Activated CD4-positive, alpha-beta T cell treated with anti-CD3 and anti-CD28 coated beads for 36 hours (primary cell): ENCODE measurements at places on chromosomes 1 and 21. TPM values are rescaled to one million over a fixed set of nuclear protein-coding genes. Genes with fewer than 3 reads are reported as not detected.

DNA sequence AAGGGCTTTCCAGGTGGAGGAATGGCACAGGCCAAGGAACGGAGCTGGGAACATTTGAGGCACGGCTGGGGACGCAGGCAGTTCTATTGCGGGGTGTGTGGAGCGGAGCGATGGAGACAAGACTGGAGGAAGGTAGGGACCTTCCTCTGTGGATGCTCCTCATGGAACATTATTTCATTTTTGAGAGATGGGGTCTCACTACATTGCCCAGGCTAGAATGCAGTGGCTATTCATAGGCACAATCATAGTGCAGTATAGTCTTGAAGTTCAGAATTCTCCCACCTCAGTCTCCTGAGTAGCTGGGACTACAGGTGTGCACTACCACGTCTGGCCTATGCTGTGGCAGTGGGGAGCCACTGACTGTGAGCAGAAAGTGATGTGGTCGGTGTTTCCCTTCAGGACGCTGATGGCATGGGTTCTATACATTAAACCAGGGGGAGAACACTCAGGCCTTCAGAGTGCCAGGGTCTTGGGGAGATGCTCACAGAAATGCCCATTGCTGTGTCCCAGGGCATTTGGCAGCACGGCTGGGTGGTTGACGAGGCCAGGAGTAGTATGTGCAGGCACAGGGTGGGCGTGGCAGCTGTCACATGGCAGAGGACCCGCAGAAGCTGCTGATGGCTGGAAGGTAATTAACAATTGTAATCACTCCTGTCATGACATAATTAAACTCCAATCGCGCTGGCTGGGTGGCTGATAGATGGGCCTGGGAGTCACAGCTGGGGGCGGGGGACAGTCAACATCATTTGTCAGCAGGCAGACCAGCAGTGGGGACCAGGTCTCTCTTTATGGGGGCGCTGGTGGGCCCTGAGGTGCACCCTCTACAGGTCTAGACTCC, 40.8 kb upstream of the ACOT11 start:
- H3K27ac ChIP-seq, result no peak overlapping the region
- H3K4me1 ChIP-seq, result no peaks in the 10 kb centered on the region
- no peak for DNase-seq
- H3K36me3 ChIP-seq, result no peaks in the 10 kb centered on the region
- no peaks in the 10 kb centered on the region for H3K27me3 ChIP-seq
- H3K4me3 ChIP-seq, result no peak overlapping the region

- H3K27ac ChIP-seq, result peak overlapping the region; percentile 44
- H3K36me3 ChIP-seq, result peaks cover 2% of the 10 kb centered on the region
- H3K27me3 ChIP-seq, result no peaks in the 10 kb centered on the region
- DNase-seq, result no peak
- H3K4me1 ChIP-seq, result peaks cover 50% of the 10 kb centered on the region
- H3K4me3 ChIP-seq, result no peak overlapping the region
Observed at GRCh38 chr1:25661043-25661815, 44.6 kb downstream of the MAN1C1 start.

The IL10 gene
- total RNA-seq, result 1.3 TPM

DNA sequence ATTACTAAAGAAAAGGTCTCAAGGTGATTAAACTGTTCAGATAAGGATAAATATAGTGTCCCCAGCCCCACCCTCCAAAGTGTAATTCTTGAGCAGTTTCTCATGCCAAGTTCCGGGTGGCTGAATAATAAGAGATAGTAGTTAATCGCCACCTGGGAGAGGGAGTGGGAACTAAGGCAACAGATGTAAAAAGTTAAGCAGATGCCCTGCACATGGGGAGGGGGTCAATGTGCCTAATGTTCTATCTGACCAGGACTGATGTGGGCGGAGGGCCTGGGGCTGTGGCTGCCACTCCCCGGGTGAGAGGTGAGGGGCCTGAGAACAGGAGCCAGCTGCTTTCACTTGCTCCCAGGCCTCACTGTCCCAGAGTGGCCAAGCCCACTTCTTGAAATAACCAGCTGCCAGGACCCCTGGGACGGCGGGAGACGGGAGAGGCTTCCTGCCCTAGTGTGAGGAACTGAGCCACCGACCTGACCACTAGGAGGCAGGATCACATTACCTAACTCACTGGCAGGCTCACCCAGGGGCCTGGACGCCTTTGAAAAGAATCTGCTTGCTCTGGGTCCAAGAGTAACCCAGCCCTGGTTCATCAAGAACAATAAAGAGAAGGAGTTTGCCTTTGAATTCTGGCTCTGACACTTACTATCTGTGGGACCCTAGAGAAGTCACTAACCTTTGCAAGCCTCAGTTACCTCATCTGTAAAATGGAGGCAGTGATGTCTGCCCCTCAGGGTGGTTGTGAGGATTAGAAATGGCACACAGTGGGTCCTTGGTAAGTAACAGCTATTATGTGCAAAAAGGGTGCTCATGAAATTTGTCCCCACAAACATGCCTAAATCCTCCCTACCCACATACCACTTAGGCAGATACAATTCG, 179.2 kb downstream of the ATG4C start:
- no peaks in the 10 kb centered on the region for H3K36me3 ChIP-seq

The HPCAL4 gene
- 0.94 TPM for total RNA-seq

- H3K4me3 ChIP-seq, result no peak overlapping the region
- no peaks in the 10 kb centered on the region for H3K4me1 ChIP-seq
- H3K27ac ChIP-seq, result no peak overlapping the region
Observed at GRCh38 chr21:44432841-44433790, 22.2 kb upstream of the LRRC3 start.

The OR2L8 gene
- not detected for total RNA-seq

GRCh38 chr1:181079382-181079781, 9.1 kb upstream of the IER5 start:
- peaks cover 19% of the 10 kb centered on the region for H3K27me3 ChIP-seq
- peaks cover 10% of the 10 kb centered on the region for H3K4me1 ChIP-seq
- no peak for DNase-seq
- peak overlapping the region; percentile 3 for H3K27ac ChIP-seq
